ENCODE measurements at places on chromosomes 3 and 15.

DNA sequence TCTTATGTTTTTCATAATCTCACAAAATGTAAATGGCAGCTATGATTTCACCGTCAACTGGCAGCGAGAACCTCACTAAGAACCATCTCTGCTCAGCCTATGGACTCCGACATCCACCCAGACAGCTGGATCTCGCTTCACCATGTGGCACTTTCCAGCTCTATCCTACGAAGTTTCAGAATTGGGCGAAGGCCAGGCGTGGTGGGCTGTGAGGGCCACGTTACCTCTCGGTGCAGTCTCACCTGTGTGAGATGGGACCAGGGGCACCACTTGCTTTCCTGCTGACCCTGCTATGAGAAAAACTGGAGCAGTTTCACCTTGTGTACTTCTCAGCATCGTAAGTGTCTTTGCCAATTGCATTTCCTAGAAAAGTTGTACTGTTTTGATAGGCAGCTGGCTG is 32.3 kb downstream of the CHDH start:
- DNase-seq, result no peak

DNA sequence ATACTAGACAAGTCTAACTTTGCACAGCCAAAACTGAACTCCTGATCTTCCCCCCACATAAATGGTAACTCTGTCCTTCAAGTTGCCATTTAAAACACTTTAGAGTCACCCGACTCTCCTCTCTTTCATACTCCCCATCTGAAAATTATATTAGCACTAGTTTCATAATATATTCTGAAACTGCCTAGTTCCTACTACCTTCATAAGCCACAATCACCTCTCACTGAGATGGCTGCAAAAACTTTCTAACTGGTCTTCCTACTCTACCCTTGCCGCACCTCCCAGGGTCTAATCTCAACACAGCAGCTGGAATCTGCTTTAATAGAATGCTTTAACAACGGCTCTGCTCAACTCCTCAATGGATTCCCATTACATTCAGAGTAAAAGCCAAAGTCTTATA is 55.0 kb downstream of the GLB1 start:
- DNase-seq, result no peak

GRCh38 chr3:144415492-144415891 is 443.9 kb downstream of the DIPK2A start:
- DNase-seq, result no peak

DNA sequence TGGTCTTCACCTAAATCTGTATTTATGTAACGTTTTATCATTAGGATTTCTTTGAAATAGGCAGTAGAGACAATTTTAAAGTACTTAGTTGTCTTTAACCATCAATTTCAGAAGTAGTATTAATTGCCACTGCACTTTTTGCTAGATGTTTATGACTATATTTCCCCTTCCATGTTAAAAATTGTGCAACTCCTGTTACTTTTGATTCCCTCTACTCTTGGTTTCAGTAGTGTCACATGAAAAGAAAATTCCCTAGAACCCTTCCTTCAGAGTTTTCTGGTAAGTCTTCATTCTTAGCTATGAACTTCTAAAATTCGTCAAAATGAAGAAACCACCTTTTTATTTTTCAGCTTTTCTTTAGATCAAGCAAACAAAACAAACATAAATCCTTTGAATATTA is 7.1 kb downstream of the PIAS1 start:
- DNase-seq, result no peak

DNA sequence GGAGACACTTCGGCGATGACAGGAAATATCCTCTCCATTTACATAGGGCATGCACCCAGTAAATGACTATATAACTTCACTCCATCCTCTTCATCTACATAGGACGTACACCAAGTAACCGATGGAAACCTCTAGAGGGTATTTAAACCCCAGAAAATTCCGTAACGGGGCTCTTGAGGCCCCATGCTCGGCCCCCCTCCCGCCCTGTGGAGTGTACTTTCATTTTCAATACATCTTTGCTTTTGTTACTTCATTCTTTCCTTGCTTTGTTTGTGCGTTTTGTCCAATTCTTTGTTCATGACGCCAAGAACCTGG is 7.5 kb upstream of the FAM107A start:
- no peak for DNase-seq

DNA sequence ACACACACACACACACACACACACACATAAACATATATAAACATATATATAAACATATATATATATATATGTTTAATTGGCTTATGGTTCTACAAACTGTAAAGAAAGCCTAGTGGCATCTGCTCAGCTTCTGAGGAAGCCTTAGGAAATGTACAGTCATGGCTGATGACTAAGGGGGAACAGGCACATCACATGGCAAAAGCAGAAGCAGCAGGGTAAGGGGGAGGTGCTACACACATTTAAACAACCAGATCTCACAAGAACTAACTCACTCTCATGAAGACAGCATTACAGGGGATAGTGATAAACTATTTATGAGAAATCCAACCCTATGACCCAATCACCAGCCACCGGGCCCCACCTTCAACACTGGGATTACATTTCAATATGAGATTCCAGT is 922.9 kb downstream of the SI start:
- no peak for DNase-seq

GRCh38 chr3:42749753-42750231 is 23.3 kb downstream of the CCDC13 start:
- DNase-seq, result no peak

- DNase-seq, result no peak
These were observed 211.3 kb downstream of the TIGIT start for GRCh38 chr3:114504941-114505628.

DNA sequence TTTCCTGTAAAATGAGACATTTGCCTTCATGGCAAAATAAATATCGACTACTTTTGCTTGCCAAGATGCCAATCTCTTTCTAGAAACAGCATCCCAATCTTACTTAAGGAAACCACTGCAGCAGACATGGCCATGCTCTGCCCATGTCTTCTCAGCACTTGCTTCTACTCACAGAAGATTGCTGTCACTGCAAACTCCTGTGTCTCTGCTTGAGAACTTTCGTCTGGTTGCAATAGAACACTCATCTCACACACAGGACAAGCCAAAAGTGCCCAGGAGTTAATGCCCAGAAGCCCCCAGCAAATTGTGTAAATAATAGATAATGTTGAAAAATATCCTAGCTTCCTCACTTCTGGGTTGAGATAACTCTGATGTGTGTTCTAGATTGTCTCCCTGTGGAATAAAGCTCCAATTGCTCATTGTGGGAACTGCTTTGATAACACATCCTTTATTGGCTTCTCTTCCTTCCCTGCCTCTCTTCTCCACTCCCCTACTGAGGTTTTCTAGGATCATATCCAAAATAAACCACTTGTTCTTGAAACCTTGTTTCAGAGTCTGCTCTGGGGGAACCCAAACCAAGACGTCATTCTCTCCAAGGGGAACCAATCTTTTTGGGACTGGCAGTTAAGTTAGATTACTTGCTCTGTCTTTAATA is 156.3 kb upstream of the STRIT1 start:
- DNase-seq, result no peak

DNA sequence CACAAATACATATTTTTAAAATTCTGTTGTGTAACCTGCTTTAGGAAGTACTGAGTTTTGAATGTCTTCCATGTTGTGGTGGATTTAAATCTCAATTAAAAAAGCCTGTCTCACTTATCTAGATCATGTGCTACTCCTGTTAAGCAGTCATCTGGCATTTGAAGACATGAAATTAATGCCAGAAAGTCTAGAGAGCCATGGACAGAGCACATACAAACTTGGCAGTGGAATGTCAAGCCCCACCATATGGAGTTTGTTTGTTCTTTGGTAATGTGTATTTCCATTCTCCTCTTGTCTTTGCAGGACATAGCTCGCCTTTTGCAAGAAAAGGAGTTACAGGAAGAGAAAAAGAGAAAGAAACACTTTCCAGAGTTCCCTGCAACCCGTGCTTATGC is 39.3 kb upstream of the UTS2B start:
- DNase-seq, result no peak

DNA sequence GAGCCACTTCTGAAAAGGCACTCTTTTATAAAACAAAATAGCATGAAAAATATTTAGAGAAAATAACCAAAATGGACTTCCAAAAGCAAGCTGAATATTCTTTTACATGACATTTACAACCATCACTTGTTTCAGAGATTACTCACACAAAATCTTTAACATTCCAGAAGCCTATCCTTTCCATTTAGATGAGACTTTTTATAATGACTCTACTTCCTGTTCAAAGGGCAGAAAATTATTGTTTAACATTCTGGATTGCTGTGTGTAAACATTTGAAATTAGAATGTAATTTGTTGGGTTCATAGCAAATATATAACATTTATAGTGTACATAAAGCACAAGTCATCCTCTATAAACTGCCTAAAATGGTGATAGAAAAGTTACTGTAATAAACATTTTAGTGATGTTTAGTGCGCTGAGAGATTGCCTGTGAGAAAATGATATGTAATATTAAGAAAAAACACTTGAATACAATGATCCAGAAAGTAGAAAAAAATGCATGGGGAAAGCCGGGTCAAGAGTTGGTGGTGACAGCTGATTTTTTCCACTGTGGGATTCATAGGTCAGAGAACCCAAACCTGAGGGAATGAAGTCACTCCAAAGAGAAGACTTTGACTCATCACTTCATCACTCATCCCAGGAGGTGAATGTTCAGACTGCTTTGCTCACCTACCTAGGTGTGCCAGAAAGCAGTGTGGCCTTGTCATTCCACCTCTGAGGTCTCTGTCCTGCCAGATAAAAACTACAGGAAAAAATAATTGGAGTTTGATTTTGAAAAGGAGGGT is 305.8 kb downstream of the ARPP21 start:
- DNase-seq, result no peak

DNA sequence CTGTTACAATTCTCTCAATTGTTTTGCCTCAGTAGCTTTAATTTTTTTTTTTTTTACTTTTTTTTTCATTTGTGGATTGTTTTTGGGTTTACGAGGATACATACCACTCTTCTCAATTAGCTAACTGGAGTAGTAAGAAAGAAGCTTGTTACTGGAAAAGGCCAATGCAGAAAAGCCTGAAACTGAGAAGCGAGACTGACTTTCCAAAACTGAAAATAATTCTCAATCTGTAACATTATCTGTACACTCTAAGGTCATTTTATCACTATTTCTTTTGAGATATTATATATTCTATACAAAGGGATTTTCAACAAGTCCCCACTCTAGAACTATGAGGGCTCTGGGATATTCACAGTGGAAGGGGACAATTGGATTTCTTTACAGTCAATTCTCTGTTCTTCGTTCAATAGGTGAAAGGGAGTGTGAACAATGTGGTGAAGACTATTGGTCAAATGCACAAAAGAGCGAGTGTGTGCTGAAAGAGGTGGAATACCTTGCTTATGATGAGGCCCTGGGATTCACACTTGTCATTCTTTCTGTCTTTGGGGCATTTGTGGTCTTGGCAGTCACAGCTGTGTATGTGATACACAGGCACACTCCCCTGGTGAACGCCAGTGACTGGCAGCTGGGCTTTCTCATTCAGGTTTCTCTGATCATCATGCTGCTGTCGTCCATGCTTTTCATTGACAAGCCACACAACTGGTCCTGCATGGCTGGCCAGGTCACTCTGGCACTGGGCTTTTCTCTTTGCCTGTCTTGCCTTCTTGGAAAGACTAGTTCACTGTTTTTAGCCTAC is 83.9 kb upstream of the KCNAB1 start:
- no peak for DNase-seq

DNA sequence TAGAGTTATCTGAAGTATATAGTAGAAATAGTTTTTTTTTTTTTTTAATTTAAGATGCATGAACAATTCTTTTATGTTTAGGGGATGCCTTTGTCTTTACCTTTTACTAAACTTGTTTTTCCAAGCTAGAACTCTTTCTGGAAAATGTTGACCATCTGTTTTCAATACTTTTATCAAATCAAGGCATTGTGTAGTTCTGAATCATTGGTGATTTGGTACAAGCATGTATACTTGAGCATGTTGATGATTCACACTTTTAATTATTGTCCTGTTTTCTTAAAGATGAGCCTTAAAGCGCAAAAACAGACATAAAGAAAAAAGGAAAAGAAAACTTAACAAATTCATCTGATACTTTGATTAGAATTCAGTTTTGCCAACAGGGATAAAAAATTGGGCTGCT is 28.3 kb downstream of the PDCD6IP start:
- no peak for DNase-seq

DNA sequence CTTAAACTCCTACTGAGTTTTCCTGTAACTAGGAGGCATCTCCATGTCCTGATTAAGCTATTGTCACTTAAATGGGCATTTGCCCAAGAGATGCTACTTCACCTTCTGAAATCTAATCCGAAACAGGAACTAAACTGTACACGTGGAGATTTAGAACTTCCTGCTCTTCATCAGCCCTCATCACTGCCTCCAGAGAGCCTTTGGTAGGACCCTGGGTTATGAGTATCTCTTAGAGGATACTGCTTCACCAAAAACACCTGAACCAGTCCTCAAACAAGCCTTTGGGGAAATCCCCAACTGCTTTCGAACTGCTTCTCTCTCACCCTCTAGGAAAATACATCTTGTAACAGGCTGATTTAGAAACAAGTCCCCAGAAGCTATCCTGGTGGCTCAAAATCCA is 320.3 kb downstream of the GAP43 start:
- no peak for DNase-seq

DNA sequence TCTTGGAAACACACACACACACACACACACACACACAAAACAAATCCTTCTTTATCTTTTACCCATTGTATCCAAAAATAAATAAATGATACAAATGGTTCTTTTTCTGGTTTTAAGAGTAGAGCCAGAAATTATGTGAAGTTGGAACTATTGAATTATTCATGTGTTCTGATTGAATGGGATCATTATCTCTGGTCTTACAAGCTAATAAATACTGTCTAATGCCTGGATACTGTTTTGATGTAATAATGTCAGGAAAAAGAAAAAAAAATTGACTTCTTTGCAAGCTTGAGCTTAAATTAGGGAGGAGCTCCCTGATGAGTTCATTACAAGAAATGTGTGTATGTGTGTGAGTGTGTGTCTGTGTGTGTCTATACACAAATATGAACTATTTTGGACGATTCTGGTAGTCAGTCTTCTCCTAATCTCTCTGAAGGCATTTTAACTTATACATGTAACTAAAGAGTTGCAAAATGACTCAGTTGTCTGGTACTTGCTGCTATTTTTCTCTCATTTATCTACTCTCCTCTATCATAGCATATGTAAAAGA is 507.2 kb upstream of the AGTR1 start:
- DNase-seq, result no peak

GRCh38 chr3:64655160-64655559 is 32.6 kb downstream of the ADAMTS9 start:
- DNase-seq, result no peak

GRCh38 chr15:96732704-96733103 is 402.2 kb downstream of the NR2F2 start:
- DNase-seq, result no peak

- no peak for DNase-seq
These were observed 12.2 kb upstream of the NMD3 start for GRCh38 chr3:161208931-161209330.
